Epithelial cell of proximal tubule (primary cell): ENCODE measurements at places on chromosomes 13 and 19.

DNA sequence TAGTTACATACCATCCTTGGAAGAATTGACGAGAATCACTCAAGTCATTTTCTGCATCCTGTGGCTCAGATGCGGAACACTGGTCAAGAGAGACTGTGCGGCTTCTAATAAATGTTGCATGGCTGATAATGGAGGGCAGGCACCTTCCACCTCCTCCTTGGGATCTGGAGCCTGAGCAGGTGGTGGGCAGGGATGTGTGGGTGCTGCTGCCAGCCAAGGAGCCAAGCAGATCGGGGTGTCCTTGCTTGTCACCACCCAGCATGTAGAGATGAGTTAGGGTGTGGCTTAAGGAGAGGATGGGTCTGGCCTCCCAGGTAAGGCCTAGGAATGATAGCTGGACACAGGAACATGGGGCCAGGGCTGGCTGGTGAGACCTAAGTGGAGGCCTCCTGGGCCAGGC lies 17.5 kb downstream of the GPI start:
- no peak for DNase-seq

- no peak for DNase-seq
Observed at GRCh38 chr13:23344931-23345595, 88.4 kb downstream of the SACS start.

GRCh38 chr13:98390086-98390715 lies 186.7 kb downstream of the STK24 start:
- DNase-seq: no peak

- no peak for DNase-seq
Observed at GRCh38 chr13:74550039-74550438, 415.8 kb upstream of the KLF12 start.

- DNase-seq: no peak
Observed at GRCh38 chr13:77353995-77354394, 27.1 kb upstream of the MYCBP2 start.
